Stimulated activated CD4-positive, alpha-beta T cell treated with anti-CD3 and anti-CD28 coated beads, Interleukin-4, amount 100 ng/mL, for 48 hours (primary cell): ENCODE measurements at places on chromosomes 4 and X.

- no peak for DNase-seq
Measured at GRCh38 chr4:137200322-137200721, 332.0 kb downstream of the PCDH18 start.

DNA sequence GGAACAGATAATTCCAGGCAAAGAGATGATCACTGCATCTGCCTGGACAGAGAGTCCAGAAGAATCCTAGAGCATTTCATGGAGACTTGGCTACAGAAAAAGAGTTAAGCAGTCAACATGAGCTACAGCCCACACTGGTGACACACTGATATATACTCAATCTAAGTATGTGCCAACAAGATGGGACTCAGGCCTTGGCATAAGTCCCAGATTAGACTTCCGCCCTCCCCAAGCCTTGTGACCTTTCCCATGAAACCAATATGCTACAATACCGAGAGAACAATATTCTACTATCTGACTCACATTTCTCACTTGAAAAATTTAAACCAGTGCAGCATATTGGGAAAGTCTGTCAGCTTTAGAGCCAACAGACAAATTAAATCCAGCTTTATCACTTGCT lies 65.7 kb upstream of the SLITRK2 start:
- DNase-seq = no peak

GRCh38 chr4:102343964-102344519 lies 1.2 kb downstream of the SLC39A8 start:
- DNase-seq = peak; percentile 74

DNA sequence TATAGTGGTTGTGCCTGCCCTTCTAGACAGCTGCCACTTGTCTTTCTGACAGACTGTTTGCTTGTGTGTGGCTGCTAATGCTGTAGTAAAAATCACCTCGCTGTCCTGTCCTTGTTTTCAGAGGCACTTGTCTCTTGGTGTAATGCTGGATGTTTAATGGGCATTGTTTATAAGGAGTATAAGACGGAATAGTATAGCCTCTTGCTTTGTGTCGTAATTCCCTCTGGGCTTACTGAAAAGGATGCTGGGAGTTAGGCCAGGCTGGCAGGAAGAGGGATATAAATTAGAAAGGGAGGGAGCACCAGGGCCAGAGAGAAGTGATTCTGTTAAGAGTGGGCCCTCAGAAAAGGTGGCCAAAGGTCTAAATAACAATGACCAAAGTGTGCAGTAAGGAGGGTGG lies 29.0 kb downstream of the NHS start:
- DNase-seq = no peak

GRCh38 chrX:352181-352580 lies 33.6 kb upstream of the GTPBP6 start:
- DNase-seq = no peak

DNA sequence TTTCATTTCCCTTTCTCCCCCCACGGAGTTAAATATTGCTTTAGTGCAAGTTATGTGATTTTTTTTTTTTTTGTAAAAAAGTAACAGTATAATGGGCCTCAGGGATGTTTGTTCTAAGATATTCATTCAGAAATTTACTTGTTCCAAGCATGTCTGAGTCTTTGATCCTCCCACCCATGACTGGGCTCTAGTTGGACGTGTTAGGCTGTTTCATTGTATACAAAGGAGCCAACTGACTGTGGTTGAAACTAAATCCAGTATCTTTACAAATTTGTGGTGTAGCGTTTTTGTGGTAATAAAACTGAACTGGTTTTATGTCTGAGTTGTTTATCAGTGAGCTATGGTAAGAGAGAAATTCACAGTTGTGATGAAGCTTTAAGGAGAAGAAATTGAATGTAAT lies 74.1 kb downstream of the DOCK11 start:
- peak; percentile 7 for DNase-seq

GRCh38 chr4:55138367-55138766 lies 13.0 kb upstream of the KDR start:
- no peak for DNase-seq

- DNase-seq = no peak
Measured at GRCh38 chr4:20109391-20109790, 142.3 kb upstream of the SLIT2 start.

DNA sequence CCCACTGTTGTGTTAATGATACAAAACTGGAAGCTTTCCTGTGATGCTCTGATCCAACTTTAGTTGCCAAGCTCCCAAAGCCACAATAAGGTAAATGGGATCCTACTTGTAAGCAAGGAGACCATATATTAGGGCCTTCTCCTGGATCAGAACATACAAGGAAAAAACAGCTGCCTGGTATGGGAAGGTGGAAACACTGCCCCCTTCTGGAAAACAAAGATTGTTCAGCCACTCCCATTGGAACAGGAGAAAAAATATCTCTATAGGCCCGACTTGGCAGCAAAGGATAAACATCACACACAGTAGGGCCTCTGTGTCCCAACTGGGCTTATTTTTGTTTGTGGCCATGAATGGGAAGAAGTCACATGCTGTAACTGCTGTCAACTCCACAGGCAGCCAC lies 166.5 kb downstream of the TBX22 start:
- no peak for DNase-seq

- no peak for DNase-seq
Measured at GRCh38 chrX:45794995-45795337, 594.3 kb upstream of the DIPK2B start.

DNA sequence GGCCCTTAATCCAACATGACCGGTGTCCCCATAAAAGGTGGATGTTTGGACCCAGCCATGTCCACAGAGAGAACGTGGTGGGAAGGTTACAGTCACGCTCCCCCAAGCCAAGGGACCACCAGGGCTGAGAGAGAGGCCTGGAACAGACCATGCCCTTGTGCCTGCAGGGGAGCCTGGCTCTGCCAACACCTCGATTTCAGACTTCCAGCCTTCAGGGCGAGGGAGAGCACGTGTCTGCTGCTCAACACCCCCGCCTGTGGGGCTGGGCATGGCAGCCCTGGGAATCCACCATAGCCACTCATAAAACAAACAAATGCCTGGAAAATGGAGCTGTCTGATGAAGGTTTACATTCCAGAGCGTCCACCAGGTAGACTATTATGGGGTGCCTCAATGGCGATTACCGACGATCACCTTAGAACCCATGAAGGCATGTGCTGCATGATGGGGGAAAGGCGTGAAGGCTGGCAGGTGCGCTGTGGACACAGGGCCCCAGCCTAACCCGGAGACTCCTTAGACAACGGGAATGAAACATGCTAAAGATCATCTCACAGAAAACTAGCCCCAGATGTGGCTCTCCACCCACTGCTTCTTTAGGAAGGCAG lies 42.3 kb upstream of the HMX1 start:
- DNase-seq = no peak

DNA sequence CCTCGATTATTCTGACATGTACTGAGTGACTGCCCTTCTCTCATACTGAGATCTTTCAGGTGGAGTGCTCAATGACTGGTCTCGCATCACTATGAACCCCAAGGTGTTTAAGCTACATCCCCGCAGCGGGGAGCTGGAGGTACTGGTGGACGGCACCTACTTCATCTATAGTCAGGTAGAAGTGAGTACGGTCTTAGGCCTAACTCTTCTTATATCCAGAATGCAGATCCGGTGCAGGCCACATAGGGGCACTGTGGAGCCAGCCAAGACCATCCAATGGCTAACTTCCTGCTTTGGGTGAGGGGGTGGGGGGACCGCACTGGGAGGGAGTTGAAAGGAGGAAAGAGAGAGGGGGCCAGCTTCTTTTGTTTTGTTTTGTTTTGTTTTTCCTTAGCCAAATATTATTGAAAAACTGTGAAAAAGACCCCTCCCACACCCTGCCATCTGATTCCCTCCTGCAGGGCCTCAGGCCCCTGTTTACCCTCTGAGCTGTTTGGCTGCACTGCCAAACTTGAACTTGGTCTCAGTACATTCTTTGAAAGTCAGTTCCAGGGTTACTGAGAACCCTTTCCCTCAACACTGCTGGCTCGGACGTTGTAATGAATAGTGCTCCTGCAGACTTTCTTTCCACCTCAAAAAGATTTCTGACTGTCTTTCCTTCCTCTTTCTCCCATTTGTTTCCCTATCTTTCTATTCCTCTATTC lies 16.2 kb downstream of the AWAT2 start:
- DNase-seq = peak; percentile 21

DNA sequence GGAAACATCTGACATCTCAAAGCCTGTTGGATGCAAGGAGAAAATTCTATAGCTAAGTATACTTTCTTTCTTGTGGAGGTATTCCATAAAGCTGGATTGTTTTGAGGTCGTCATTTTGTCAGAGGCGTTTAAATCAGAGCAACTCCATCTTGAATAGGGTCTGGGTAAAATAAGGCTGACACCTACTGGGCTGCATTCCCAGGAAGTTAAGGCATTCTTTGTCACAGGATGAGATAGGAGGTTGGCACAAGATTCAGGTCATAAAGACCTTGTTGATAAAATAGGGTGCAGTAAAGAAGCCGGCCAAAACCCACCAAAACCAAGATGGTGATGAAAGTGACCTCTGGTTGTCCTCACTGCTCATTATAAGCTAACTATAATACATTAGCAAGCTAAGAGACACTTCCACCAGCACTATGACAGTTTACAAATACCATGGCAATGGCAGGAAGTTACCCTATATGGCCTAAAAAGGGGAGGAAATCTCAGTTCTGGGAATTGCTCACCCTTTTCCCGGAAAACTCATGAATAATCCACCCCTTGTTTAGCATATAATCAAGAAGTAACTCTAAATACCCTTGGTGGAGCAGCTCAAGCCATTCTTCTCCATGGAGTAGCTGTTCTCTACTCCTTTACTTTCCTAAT lies 11.9 kb downstream of the HSD17B13 start:
- no peak for DNase-seq

GRCh38 chrX:8868906-8869305 lies 67.7 kb upstream of the FAM9A start:
- DNase-seq = no peak

DNA sequence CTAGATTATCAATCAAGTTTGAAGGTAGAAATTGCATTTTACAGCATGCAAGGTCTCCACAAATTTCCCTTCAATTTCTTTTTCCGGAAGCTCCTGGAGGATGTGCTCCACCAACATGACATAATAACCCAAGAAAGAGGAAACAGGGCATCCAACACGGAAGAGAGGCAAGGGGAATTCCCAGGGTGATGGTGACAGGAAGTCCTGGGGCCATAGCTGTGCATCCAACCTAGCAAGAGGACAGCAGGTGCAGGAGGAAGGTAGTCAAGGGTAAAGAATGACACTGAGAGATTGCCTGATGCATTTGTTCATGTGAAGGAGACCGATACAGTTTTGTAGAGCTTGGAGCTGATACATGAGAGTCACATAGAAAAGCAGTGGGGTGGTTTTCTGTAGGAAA lies 115.7 kb upstream of the LSM6 start:
- DNase-seq = no peak

- no peak for DNase-seq
Measured at GRCh38 chrX:110417128-110417527, 58.5 kb downstream of the RTL9 start.
